ENCODE measurements at places on chromosomes 12 and 14.

DNA sequence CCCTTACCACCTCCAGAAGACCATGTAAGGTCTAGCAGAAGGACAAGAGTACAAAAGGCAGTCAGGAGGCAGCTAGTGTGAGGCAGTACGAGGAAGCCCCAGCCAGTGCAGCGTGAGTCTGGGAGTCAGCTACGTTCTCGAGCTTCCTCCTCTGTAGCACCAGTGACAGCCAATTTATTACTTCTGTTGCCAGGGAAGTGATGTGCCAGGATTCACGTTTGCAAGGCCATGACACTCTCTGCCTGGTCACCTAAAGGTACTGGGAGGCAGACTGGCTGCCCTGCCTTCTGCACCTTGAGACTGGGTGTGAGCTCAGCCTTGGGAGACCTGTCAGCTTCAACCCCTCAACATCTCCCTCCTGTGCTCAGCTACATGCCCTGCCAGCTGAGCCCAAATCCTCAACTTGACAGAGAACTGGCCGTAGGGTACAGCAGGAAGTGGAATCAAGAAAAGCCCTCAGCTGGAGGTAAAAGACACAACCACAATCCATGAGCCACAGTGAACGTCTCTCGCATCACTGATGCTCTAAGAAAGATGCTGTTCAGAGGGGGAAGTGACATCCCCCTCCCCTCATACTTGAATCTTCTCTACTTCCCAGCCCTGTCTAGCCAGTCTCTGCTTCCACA lies 182.5 kb upstream of the RGS6 start:
- DNase-seq = no peak

GRCh38 chr14:92540472-92541048 lies 27.0 kb downstream of the RIN3 start:
- DNase-seq = no peak

DNA sequence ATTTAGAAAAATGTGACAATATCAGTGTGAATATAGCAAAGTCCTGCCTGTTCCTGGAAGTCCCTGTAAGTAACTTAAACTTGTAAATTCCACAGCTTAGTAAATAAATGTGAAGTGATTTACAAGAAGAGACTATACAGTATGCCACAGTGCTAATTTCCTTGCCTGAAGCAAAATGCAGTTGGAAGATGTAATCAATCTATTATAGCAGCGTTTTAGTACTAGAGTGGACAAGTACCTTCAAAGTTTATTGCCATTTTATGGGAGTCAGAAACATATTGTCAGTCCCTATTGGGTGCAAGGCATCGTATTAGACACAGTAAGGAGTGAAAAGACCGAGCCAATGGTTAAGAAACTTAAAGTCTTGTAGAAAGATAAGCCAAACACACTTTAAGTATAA lies 94.1 kb downstream of the TRHDE start:
- DNase-seq = no peak

- DNase-seq = no peak
These were observed 6.9 kb downstream of the TNFRSF1A start for GRCh38 chr12:6334940-6335450.

- no peak for DNase-seq
These were observed 27.6 kb downstream of the EML1 start for GRCh38 chr14:99820702-99821331.
